Activated CD4-positive, alpha-beta T cell treated with anti-CD3 and anti-CD28 coated beads, Interleukin-2, Interleukin-6, amounts not matched to agents 100 ng/mL and 50 ng/mL, durations not matched to agents 16 hours and 8 hours (primary cell): ENCODE measurements at places on chromosomes 6 and 20.

- DNase-seq = no peak
These were observed 801 bp upstream of the PPARD start for GRCh38 chr6:35341557-35341956.

DNA sequence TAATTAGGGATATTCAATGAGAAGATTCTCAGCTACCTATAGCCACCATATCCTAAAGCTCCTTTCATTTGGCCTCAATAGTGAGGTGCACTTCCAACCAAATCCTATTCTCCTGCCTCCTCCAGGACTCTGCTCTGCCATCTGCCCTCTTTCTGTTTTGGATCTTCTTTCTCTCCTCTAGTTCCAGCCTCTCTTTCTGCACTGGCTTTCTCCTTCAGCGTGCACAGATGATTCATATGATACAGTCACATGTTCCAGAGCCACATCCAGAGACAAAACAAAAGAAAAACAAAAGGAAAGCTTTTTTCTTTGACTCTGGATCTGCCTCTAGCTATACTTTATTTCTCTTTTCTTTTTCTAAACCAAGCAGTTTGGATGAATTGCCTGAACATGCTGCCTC lies 531.9 kb upstream of the MAN1A1 start:
- DNase-seq = no peak

DNA sequence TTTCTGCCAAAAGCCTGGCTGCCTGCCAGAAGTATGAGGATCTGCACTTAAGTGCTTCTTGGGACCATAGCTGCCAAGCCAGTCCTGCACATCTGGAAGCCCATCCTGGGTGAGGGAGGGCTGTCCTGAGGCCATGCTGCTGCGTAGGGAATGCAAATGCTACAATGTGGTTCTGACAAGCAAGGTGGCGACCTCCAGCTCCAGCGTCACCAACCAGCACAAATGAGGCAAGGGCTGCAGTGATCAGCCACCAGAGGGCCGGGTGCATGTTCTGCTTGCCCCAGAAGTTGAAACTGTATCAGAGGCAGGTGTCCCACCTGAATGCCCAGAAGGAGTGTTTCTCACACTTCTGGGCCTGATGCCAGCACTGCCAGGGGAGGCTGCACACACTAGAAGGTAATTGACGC lies 99.1 kb upstream of the KCNQ5 start:
- peak; percentile 18 for DNase-seq

- no peak for DNase-seq
These were observed 10.6 kb downstream of the ACSS2 start for GRCh38 chr20:34887023-34887422.

GRCh38 chr20:40781327-40782042 lies 92.4 kb upstream of the MAFB start:
- no peak for DNase-seq

DNA sequence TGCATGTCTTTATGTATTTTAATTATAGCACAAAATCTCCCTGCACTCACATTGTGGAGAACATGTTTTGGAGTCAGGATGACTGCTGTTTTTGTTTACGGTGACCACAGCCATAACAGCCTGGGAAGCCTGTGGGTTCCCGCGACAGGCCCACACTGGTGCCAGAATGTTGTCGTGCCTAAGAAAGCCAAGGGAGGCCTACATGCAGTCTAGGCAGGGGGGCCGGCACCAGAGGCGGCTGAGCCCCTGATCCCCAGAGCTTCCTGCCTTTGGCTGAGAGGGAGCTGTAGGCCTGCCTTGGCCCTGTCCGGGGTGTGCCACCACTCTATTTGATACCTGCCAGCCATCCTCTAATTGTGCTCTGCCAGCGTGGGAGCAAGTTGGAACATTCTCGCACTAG lies 46.7 kb downstream of the TBC1D7 start:
- no peak for DNase-seq

GRCh38 chr6:156345700-156346099 lies 431.5 kb upstream of the ARID1B start:
- DNase-seq = no peak

DNA sequence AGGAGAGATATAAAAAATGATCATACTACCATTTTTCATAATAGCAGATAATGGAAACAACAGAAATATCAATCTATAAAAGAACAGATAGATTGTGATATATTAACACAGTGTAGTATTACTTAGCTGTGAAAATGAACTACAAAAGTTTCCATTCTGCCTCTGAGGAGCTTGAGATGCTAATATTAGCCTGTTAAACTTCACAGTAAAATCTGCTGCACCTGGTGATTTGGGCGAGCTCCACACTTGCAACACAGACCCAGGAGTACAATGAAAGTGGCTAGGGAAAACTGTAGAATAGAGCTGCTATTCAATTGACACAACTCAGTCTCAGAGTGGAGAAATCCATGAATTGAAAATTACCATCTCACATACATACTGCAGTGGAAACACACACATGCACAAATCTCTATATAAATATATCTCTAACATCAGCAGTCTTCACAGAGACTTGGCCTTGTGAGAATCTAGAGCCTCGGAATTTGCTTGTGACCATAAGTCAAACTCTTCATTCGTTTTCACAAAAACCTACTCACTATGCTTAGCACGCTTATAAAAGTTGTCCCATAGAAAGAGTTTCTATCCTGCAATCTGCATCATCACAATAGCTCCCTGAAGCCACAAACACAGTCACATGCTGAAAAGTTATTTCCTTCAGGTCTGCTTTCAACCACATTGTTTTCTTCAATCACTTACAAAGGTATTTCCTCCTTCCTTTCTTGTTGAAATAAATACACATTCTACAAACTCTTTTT lies 133.0 kb downstream of the PAK5 start:
- DNase-seq = no peak

GRCh38 chr6:150723857-150724256 lies 124.2 kb downstream of the PLEKHG1 start:
- no peak for DNase-seq

- no peak for DNase-seq
These were observed 150.0 kb upstream of the RIPOR2 start for GRCh38 chr6:25085756-25086155.

DNA sequence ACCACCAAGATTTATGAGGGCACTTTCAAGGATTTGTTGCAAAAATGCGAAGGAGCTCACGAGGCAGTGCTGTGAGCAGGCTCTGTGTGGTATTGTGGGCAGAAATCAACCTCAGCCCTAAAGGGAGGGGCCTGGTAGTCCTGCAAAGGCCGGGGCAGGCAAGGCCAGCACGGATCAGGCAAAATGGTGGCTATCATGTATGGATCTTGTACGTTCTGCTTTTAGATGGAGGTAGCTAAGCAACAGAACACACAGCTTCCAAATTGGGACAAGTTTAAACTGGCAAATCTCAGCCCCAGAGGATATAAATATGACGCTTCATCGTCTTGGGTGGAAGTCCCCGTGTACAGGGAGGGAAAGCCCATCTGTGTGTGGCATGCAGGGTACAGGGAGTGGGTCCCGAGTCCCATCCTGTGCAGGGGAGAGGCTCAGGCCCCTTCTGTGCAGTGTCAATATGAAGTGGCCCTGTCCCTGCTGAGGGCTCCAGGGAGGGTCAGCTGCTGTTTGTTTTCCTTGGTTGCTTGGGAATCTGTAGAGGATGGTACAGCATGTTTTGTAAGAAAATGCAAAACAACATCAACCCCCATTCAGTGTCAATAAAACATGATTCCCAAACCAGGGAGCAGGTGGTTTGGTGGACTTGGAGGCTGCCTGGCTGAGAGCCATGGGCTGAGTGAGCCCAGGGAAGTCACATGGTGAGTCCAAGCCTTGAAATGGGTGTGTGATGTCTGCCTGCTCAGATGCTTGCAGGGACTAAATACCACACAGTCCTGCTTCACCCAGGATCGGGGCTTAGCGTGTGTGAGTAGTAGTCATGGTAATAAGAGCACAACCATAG lies 113.0 kb downstream of the SYCP2 start:
- no peak for DNase-seq

DNA sequence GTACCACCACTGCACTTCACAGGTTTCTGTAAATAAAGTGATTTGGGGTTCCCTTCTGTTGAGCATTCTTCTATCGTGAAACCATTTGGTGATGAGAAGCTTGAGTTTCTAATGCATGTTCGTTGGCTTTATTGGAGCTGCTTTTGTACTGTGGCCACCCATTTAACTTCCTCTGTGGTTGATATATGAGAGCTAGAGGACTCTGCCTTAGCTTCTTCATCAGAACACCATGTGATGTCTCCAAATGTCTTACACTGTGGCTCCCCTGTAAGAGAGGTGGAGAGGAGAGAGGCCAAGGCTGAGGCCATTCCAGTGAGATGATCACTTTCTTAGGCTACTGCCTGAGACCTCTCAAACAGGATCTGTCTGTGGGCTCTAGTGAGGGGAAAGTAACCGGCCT lies 114.5 kb downstream of the SLC16A10 start:
- no peak for DNase-seq

DNA sequence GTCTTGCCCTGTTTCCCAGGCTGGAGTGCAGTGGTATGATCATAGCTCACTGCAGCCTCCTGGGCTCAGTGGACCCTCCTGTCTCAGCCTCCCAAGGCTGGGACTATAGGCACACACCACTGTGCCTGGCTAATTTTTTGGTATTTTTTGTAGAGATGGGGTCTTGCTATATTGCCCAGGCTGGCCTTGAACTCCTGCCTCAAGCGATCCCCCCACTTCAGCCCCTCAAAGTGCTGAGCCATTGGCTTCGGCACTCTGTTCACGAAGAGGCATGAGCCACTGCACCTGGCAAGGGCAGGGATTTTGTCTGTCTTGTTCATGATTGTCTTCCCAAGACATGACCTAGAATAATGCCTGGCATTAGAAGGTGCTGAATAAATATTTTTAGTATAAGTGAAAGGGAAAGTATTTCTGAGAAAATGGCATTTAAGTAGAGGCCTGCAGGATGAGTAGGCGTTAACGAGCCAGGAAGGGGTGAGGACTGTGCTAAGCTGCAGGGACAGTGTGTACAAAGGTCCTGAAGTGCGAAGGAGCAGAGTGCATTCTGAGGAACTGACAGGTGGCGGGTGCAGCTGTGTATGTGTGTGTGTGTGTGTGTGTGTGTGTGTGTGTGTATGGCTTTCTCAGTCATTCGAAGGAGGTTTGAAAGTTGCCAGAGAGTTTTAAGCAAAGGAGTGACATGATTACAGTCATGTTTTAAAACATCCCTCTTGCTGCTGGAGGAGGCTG lies 43.0 kb downstream of the VEGFA start:
- peak; percentile 34 for DNase-seq

DNA sequence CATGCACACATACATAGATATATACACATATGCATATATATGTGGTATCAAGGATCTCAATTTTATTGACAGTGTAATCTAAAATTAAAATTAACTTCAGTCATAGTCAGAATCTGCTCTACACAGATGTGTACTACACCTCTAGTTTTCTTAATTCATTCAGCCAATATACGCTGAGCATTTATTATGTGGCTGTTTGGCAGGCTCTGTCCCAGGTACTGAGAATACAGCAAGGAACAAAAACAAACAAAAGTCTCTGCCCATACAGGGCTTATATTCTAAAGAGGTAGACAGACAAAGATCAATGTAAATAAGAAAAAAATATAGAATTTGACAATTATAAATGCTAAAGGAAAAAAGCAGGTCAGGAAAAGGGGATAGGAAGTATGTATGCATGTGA lies 7.8 kb upstream of the RGS17 start:
- no peak for DNase-seq

GRCh38 chr20:64049060-64049877 lies at the start of gene SOX18:
TSS of gene SOX18 (minus strand) at chr20:64049639. CDS start at chr20:64049516, 123 bp downstream.
- peak; percentile 55 for DNase-seq

- peak; percentile 91 for DNase-seq
These were observed 15.7 kb upstream of the HLA-A start for GRCh38 chr6:29926413-29927274.

GRCh38 chr6:154861825-154862224 lies 128.6 kb downstream of the SCAF8 start:
- no peak for DNase-seq

GRCh38 chr6:111464184-111464583 lies 18.8 kb downstream of the REV3L start:
- no peak for DNase-seq

GRCh38 chr6:55286824-55287223 lies 40.4 kb upstream of the GFRAL start:
- DNase-seq = no peak

DNA sequence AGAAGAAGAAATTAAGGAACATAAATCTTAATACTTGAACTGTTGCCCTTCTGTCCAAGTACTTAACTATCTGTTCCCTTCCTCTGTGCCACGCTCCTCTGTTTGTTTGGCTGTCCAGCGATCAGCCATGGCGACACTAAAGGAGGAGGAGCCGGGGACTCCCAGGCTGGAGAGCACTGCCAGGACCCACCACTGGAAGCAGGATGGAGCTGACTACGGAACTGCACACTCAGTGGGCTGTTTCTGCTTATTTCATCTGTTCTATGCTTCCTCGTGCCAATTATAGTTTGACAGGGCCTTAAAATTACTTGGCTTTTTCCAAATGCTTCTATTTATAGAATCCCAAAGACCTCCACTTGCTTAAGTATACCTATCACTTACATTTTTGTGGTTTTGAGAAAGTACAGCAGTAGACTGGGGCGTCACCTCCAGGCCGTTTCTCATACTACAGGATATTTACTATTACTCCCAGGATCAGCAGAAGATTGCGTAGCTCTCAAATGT lies 17.1 kb downstream of the IRF4 start:
- DNase-seq = no peak

DNA sequence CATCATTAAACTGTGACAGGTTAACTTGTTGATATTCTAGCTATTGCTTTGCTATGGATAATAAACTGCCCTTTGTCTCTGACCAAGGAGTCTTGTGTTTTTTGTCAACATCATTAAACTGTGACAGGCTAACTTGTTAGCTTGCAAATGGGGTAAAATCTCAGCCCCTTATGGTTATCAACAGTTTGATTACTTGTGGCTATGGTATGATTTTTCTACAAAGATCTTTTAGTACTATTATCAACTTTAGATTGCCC lies 35.9 kb downstream of the SLC2A12 start:
- DNase-seq = no peak

- no peak for DNase-seq
These were observed 11.5 kb upstream of the POPDC3 start for GRCh38 chr6:105191351-105191750.

DNA sequence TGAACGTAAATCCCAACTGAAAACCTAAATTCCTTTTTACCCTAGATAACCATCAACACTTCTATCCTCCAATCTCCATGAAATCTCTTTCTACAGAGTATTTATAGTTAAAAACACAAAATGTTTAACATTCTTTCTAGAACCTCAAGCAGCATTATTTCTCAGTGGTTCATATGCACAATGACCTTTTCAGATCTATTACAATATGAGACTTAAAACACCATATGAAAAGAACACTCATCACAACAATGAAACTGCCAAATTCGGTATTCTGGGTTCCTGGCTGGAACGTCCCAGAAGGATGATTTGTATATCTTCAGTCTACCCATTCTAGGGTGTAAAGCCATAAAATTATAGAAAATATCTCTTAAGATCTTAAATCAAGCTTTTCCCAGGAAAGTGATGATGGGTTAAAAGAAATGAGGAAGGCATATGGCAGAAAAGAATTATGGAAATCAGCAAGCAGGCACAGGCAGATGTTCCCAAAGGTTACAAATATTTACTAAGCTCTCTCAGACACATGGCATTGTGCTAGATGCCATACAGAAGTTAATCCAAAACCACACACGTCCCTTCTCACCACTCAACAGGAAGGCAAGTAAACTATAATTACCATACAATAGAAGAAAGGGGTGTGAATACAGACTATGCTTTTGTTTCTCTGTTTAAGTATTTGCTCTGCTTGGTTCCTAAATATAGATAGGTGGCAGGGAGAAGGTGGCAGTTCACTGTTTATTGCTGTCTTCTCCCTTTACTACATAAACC lies 118.0 kb downstream of the CHD6 start:
- no peak for DNase-seq

- no peak for DNase-seq
These were observed 310.3 kb downstream of the CLVS2 start for GRCh38 chr6:123306334-123306733.

- DNase-seq = no peak
These were observed 534 bp downstream of the KIAA1755 start for GRCh38 chr20:38260025-38260377.
